ENCODE measurements at places on chromosomes 3 and 15.

- DNase-seq, result no peak
Observed at GRCh38 chr3:7581831-7582230, 720.9 kb downstream of the GRM7 start.

DNA sequence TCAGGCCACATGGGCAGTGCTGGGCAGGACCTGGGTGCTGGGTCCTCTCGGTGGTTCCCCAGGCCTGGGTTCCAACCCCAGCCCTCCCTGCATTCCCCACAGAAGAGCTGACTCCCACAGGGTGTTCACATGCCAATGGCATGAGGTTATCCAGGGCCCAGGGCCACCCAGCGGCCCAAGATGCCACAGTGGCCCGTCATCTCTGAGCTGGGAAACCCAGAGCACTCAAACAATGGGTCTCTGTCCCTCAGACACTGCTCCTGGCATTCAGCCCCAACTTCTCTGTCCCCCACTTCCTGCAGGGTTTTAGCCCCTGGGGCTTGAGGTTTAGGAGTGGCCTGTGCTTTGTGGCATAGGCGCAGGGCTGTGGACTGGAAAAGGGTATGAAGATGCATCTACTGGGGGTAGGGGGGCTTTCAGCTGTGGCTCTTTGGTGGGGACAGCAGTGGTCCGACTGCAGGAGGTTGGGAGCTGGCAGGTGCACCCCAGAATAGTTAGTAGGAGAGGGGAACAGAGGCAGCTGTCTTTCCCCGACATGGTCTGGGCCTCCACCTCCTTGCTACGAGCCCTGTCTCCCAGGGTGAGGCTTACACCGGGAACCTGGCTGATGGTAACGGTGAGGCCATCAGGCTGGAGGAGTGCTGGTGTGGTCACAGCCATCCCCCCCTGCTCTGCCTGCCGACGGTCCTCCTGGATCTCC, 1.7 kb downstream of the CCDC9B start:
- DNase-seq, result no peak

- no peak for DNase-seq
Observed at GRCh38 chr3:38648659-38649499, 608 bp downstream of the SCN5A start.

- DNase-seq, result no peak
Observed at GRCh38 chr3:38348903-38349302, 2.3 kb downstream of the XYLB start.

DNA sequence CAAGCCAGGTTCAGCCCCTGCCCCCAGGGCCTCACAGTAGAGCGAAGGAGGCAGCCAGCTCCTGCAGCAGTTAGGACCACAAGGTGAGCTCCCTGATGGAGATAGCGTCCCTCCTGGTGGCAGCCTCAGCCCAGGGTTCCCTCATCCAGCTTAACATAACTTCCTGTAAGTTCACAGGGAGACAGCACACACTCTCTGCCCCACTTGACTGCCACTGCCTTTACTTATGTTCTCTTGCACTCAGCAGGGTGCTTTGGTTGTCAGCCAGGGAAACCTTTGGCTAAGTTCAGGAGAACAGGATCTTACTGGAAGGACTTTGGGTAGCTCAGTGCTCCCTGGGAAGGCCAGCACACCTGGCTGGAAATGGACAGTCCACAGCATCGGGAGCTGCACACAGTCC, 10.9 kb downstream of the KBTBD13 start:
- no peak for DNase-seq

GRCh38 chr15:58459560-58459959, 27.8 kb downstream of the LIPC start:
- DNase-seq, result no peak

- DNase-seq, result no peak
Observed at GRCh38 chr3:155416500-155417118, 123.1 kb upstream of the STRIT1 start.

- no peak for DNase-seq
Observed at GRCh38 chr3:143783851-143784370, 64.4 kb downstream of the SLC9A9 start.

- no peak for DNase-seq
Observed at GRCh38 chr15:69359722-69360121, 54.4 kb upstream of the KIF23 start.
